ENCODE measurements at places on chromosomes 2 and 18. TPM values are rescaled to one million over a fixed set of nuclear protein-coding genes. Genes with fewer than 3 reads are reported as not detected.

FASTKD2 gene
- 22.3 TPM for polyA plus RNA-seq

SLC11A1 gene
- polyA plus RNA-seq = 1.7 TPM

PSD4 gene
- polyA plus RNA-seq = 1.6 TPM

SCTR gene
- polyA plus RNA-seq = 3.7 TPM

DNA sequence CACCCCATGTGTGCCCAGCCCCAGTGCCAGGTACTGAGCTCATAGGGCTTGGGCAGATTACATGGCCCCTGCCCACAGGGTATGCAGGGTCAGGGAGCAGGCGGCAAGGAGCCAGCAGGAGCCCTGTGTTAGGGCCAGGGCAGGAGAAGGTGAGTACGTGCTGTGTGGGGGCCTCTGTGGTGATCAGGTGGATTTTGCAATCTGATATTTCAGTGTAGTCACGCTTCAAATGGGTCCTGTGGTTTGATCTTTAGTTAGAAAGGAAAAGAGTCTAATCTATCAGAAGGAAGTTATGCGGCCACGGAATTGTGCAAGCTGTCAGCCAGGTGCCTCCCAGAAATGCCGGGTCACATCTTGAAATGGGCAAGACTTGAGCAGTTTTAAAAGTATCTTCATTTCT is 13.9 kb downstream of the UBE2F start:
- DNase-seq = no peak

- no peak for DNase-seq
These were observed 76.8 kb downstream of the CACNB4 start for GRCh38 chr2:152022090-152022489.

GRCh38 chr2:23135481-23136100 is 249.4 kb upstream of the KLHL29 start:
- peak; percentile 34 for DNase-seq

DNA sequence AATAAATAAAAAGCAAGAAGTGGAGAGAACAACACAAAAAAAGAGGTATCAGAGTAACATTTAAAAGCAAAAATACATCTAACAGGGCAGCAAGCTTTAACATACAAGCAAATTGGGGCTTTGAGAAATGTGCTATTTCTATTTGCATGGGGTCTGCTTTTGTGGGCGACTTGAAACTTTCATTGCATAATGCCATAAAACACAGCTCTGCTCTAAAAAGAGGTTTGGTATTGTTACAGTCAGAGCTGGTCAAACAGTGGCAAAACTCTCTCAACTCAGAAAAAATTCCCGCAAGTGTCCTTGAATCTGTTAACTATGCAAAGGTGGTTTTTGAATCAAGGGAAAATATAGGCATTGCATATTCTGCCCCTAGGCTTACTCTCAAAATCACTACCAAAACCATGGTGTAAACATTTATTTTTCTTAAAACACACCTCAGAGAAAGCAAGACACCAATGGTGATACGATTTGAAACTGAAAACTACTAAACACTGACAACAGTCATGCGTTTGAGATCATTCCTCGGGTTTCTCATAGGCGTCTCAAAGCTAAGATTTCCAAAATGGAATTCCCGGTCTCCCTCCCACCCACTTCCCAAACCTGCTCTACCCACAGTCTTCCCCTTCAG is 45.5 kb downstream of the RNF152 start:
- DNase-seq = no peak

Measured in hindlimb muscle (tissue), 1 donor.